MM.1S (cell line): ENCODE measurements at places on chromosomes 4 and X.

GRCh38 chr4:118307643-118308042 is 45.2 kb downstream of the PRSS12 start:
- DNase-seq, result no peak

DNA sequence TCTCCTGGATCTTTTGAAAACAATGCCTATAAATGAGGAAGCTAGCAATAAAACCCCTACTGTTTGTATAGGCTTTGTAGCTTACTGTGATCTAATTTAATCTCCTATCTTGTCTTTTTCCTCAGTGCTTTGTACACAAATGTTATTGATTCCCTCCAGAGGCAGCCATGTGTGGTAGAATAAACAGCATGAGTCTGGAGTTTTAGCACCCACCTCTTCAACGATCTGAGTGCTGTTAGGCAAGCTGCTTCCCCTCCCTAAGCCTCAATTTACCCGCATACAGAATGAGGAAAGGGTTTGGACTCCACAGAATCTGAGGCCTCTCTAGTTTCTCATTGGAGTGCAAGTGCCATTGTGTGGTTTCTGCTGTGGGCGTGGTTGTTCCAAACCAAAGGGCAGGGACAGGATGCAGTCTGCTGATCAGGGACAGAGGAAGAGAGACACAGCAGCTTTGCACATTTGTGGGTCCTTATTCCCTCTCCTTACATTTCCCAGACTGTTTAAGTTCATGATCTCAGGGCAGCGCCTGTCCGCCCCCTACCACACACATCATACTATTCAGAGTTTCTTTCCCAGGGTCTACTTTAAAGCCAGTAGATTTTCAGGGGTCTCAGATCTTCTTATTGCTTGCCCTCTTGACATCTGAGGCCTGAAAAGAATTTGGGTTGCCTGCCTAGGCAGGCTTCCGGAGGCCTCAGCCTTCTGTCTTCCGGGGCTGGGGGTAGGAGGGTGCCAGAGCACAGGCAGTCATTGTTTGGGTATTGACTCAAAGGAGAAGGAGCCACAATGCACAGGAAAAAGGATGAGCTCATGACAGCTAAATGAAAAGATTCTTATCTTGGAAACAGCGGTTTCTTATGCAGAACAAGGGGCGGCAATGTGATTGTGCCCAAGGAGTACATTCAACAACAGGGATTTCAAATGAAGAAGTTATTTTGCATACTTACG is 114.9 kb upstream of the TEX13D start:
- DNase-seq, result peak; percentile 55

DNA sequence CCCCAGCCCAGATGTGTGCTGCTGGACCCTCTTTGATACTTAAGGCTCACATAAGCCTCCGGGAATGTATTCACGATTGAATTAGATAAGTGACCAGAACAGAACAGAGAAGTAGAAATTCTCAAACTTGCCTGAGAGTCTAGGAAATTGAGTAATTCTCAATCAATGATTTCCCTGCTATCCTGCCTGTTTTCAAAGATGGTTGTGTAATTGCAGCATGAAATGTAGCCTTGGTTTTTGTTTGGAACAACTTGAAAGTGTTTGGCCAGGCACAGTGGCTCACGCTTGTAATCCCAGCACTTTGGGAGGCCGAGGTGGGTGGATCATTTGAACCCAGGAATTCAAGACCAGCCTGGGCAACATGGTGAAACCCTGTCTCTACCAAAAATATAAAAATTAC is 41.2 kb downstream of the TNIP2 start:
- DNase-seq, result no peak

DNA sequence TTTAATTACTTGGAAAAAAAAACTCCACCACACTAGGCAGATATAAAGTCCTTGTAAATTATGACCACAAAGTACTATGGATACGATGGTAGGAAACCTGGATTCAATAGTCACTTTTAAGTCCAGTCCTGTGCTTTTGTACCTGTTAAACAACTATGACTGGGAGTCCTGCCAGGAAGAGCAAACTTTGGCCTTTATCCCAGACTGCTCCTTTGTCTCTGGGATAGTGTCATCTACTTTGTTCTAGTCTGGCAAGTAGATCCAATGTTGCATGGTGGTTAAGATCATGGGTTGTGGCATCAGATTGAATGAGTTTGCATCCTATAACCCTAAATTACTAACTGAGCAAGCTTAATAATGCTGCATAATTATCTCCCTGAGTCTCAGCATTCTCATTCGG is 175.3 kb upstream of the FGF13 start:
- no peak for DNase-seq

DNA sequence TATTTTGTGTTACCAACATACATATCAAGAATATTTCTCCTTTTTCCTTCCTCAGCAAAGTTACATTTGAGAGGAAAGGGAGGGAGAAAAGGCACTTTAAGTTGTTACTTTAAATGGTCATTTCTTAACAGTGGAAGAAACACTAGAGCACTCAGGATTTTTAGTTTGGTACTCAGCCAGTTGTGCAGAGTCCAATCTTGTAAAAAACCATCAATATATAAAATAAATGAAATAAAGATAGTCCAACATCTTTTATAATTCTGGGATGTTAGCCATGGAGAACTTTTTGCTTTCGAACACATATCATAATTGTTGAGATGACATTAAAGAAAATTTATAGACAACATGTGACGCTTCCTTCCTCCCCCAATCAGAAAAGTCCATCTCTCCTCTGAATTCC is 253.8 kb downstream of the QDPR start:
- no peak for DNase-seq

- no peak for DNase-seq
Observed at GRCh38 chr4:26326791-26327190, 6.0 kb downstream of the RBPJ start.

DNA sequence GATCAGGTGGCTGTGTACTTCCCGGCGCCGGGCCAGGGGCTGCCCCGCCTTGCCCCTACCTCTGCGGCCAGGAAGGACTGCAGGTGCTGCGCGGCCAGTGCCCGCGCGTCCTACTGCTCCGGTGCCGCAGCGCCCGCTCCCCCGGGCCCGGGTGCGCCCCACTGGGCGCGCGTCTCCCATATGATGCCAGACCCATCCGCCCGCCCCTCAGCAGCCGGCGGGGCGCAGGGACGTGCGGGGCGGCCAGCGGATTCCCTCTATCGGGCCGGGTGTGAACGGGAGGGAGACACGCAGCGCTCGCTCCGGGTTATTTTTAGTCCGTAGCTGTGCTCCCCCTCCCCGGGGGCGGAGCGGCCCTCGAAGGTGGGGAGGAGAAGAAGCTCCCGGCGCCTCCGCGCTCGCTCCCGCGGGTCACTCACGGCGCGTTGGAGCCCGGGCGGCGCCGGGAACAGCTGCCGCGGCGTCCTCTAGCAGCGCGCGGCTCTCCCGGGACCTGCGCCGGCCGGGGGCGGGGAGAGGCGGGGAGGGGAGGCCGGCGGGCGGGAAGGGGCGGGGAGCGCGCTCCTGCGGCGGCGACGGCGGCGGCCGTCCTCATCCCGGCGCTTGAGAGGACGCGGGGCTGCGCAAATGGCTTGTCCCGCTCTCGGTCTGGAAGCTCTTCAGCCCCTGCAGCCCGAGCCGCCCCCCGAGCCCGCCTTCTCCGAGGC is 103.6 kb downstream of the UCHL1 start:
- peak; percentile 65 for DNase-seq

DNA sequence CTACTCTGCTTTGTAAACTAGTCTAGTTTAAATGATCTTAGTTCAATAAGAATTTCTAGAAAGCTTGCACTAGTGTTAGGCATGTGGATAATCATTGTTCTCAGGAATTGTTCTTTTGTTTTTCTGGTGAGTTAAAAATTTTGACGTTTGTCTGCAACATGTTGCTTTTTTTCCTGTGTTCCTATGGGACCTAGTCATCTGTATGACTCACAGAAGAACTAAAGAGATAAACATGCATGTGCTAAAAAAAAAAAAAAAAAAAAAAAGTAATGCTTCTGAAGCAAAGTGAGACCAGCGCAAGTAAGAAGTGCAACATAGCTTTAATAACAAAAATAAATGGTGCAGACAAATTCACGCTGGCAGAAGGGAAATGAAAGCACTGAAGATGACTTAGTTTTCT is 471.2 kb downstream of the IQCM start:
- no peak for DNase-seq

DNA sequence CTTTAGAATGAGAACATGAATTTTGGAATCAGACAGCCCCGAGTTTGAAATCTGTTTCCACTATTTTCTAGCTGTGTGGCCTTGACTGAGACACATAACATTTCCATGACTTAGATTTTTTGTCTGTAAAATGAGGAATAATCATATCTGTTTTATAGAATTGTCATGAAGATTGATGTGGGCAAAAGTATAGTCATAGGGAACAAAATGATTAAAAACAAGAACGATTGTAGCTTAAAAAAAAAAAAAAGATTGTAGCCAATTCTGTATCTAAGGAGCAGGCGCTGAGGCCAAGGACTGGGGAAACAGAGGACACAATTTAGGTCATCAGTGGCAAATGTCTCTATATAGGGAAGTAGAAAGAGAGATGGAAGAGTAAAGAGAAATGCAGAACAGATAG is 201.6 kb upstream of the C1QTNF7 start:
- DNase-seq, result no peak

- no peak for DNase-seq
Observed at GRCh38 chrX:53681661-53682060, 4.9 kb downstream of the HUWE1 start.

DNA sequence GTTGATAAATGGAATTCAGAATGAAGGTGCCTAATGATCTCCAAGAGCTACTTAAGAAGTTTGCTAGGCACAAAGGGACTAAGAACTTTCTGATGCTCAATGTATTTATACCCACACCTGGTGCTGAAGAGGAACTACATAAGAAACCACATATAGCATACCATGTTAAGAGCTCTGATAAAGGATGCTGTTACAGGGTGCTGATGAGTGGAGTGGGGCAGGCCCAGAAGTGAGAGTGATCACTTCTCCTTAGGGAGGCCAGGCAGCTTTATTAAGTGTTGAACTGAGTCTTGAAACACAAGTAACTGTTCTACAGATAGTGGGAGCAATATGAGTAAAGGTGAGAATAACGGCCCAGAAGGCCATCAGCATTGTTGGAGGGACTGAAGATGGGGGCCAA is 68.3 kb upstream of the CHRDL1 start:
- no peak for DNase-seq

DNA sequence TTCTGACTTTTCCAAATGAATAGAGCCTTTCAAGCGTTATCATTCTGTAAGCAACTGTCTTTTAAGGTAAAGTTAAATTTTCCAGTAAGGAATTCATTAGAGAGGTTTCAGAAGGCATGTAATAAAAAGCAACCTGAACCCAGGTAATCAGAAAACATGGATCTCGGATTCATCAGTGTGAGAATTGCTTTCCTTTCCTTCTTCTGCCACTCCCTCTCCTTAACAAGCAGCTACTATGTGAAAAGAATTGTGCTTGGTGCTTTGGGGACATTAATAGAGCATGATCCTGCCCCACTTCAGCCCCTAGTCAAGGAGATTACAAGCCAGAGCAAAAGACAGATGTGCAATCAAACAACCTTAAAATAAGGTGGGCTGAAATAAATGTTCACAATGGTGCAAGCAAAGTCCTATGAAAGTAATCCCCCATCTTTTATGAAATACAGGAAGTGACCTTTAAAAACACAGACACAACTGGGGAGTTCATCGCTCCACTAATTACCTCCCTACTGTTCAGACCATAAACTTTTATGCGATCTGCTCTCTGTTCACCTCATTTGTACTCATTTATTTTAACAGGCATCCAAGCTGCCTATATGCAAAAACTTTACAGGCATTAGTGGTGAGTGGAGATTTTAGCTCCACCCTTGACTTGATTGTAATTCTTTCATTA is 122.9 kb upstream of the RASGEF1B start:
- no peak for DNase-seq

DNA sequence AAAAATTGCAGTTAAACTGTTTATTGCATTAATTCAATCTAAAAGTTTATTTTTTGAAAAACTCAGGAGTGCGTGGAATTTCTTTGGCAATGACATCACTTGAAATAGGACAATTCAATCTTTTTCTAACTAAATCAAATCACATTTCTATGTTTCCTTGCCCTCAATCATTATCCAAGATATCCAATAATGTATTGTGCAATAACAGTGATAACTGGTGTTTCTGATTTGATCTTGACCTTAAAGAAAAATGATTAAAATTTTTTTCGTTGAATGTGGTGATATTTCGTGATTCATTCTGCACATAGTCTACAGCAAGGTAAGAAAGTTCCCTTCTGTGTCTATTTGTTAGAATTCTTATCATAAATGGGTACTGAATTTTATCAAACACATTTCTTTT is 163.2 kb downstream of the SPCS3 start:
- DNase-seq, result no peak

DNA sequence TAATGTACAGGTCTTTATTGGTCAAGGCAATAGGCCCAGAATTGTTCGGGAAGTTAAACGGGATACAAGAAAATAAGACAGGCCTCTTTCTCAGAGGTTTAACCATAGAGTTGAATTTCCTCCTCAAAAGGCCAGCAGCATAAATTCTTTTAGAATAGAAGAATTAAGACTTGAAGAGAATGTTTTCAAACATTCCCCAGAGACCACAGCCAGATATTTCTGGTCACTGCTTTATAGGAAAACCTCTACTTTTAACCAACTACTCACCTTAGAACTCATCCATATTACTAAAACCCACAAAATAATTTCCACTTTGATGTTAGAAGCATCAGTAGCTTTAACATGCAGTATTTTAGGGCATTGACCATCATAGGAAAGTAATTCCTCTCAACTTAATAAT is 317.9 kb downstream of the RAB28 start:
- no peak for DNase-seq

DNA sequence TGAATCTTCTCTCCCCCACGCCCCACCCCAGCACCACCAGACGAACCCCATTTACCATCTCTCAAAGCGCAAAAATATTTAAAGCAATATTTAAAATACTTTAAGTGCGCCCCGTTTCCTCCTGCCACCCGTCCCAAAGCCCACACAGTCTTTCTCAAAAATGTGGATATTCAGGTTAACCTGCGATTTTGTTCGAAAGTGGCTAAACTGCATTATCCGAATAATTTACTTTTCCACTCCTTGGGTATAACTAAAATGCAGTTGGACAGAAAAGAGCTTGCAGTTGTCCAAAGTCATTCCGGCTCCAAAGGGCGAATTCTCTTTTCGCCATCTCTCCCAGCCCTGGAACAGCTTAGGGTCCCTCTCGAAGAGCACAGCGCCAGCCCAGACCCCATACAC is 662 bp downstream of the SMIM43 start:
- no peak for DNase-seq
